T-helper 2 cell (primary cell): ENCODE measurements at places on chromosomes 2 and 18.

- DNase-seq: no peak
These were observed 11.5 kb upstream of the RTN4 start for GRCh38 chr2:55061523-55062344.

DNA sequence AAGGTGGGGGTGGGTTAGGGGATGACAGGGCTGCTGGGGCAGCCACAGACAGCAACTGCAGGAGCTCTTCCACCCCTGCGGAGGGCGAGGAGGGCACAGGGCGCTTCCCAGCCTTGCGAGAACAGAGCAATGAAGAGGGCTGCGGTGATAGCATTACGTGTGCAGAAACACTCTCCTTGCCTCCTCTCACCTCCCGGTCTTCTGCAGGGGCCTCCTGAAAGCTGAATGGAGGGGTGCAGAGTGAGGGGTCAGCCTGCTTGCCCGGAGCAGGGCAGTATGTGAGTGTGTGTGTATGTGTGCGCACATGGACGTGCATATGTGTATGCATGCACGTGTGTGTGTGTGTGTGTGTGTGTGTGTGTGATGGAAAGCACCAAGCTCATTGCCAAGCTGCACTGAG is 29.5 kb upstream of the IL1R2 start:
- DNase-seq: no peak

- DNase-seq: no peak
These were observed 8.6 kb upstream of the ANO7 start for GRCh38 chr2:241179899-241180298.

DNA sequence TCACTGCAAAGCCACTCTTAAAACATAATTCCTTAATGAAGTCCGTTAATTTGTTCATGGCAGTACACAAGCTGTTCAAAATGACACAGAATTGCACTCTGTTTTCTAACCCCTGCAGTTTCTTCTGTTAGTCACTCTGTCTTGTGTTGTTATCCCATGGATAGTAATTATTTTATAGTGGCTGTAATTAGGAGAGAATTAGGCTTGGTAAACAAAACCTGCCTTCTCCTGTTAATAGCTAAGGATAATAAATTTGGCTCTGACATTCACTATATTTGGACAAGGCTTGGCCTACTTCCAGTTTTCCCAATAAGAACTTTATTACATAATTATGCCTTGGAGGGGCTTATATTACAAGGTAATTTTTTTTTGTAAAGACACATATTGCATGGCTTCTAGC is 330.3 kb upstream of the FIGN start:
- no peak for DNase-seq

DNA sequence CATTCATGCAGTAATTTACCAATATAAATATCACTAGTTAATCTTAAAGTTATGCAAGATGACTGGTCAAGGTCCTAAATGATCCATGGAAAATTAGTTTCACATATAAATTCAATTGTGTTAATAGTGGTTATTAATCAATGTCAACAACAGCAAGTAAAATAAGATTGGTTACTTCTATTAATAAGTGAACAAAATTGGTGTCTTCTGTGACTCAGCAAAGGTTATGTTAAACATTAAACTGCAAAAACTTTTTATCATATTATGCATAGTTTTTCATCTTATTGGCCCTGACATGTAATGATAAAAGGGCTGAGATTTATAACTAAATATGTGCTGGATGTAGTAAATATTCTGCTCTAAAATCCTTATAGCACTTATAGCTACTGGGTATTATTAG is 359.0 kb upstream of the UBE2E3 start:
- DNase-seq: no peak

GRCh38 chr2:167271932-167272331 is 383.7 kb downstream of the XIRP2 start:
- DNase-seq: no peak

- DNase-seq: no peak
These were observed 1438.1 kb downstream of the DPP10 start for GRCh38 chr2:115880558-115880957.

DNA sequence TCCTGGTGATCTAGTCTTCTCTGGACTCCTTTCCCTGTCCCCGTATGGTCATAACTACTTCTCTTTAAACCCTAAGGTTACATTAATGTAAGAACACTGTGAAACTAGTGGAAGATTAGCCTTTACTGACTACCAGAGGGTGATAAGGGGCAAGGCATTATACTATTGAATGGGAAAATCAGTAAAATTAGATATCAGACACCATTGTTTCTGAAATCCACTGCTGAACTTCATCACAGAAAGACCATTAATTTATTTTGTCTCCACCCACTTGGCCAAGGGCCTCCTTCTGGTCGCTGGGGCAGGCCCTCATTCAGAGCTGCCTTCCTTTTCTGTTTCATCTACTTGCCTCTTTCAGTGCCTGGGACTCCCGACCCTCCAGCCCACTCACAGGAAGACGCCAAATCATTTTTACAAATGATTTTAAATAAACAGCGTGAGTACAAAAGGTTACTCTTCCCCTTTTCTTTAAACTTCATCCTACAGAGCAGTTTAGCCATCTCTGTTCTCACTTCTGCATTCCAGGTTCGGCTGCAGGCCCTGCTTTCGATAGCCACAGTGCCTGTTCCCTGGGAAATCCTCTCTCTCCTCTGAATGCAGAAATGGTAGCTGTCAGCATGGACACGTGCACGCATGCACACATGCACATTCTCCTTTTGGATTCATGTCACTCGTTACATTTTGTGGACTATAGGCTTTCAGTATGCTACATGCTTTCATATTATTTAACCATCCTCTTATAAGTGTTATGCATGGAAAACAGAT is 70.3 kb upstream of the DOCK10 start:
- no peak for DNase-seq

DNA sequence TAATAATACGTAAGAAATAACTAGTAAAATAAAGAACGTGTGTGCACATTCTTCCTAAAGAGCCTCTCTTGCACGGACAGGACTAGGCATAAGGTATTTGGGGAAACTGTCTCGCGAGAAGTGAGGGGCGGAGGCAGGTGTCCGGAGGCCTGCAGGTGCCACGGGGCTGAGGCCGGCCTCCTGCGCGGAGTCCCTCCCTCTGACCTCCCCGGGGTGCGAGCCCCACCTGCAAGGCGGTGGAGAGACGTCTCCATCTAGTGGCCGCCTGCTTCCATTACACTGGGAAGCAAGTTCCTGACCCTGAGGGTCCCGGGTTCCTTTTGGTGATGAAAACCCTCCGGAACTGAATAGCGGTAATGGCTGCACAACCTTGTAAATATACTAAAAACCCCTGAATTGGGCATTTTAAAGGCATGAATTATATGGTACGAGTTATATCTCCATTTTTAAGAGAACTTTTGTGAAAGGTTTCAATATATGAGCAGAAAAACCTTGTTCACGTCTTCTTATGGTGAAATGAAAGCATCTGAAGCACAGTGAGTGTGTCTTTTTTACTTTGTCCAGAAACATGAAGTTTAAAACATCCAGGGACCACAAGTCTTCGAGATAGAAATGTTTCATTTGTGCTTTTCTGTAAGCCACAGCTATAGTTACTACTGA is 35.5 kb upstream of the CTDP1 start:
- DNase-seq: peak; percentile 49

DNA sequence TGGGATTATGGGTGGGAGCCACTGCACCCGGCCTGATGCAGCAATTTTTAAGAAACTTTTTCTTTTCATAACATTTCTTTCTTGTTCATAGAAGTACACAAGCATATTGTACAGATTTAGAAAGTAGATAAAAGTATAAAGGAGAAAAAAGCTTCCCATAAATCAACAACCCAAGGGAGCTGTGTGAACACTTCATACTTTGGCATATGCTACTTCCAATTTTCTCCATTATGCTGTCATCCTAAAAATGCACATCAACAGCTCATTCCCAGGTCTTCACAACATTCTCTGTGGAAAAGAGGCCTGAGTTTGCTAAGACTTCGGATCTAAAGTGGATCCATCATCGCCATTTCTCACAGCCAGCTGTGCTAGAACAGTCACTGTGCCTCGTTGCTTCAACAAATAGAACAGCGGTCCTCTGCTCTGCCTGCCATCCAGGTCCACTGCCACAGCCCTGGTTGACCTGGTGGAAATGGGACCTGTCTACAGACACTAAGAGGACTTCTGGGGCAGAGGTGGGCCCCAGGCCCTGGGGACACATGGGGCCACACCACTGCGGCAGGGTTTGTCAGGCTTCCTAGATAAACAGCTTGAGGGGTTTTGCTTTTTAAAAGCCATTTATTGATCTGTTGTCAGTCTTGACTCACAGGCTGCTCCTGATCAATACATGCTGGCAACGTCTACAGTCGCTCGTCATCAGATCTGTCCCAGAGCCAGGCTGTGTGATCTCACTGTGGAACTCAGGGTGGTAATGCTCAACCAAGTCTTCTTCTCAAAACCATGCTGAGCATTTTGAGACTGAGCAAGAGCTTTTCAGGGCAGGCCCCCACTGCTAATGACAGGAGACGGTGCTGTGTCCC is 72.7 kb upstream of the MGAT4A start:
- DNase-seq: no peak

DNA sequence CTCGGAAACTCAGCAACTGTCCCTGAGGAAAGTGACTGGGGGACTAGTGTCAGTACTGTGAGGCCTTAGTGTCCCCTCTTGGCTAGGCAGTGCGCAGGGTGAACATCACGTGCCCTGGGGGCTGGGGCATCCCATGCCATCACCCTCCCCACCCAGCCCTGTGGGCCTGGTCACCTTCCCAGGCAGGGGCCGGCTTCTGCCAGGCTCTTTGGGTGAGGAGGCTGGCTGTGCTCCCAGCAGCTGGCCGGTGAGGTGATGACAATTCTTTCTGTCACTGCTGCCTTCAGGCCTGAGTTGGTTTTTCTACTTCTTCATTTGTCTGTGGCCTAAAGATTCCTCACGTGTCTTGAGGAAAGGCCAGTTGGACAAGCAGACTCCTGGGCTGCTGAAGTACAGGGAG is 180.8 kb downstream of the KLHL29 start:
- no peak for DNase-seq

DNA sequence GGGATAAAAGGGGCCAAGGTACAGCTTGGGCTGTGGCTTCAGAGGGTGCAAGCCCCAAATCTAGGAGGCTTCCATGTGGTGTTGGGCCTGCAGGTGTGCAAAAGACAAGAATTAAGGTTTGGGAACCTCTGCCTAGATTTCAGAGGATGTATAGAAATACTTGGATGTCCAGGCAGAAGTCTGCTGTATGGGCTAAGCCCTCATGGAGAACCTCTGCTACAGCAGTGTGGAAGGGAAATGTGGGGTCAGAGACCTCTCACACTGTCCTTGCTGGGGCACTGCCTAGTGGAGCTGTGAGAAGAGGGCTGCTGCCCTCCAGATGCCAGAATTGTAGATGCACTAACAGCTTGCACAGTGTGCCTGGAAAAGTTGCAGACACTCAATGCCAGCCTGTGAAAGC is 880.6 kb upstream of the ID2 start:
- DNase-seq: peak; percentile 32

- no peak for DNase-seq
These were observed 122.4 kb downstream of the KCNH7 start for GRCh38 chr2:162716122-162716521.

- no peak for DNase-seq
These were observed 353.2 kb downstream of the ZEB2 start for GRCh38 chr2:144166743-144167142.

DNA sequence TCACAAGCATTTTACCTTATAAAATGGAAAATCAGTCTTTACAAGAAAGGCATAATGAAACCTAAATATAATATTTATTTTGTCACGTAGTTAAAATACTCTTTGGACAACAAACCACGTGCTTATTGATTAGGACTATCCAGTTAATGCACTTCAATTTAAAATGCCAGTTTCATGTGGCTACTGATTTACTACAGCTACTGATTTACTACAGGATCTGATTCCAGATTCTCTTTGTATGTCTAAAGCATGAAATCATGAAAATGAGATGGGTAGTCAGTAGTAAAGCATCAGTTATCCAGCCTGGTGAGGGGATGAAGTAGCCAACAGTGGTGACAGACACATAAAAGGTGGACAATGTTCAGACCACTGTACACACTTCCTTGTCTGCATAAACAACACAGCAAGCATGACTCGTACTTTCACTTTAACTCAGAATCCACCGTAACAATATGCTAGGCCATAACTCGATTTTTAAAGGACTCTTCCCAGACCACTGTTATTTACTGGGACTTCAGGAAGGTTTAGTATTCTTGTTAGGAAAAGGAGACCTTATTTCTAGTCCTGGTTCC is 24.9 kb downstream of the ACAA2 start:
- no peak for DNase-seq

DNA sequence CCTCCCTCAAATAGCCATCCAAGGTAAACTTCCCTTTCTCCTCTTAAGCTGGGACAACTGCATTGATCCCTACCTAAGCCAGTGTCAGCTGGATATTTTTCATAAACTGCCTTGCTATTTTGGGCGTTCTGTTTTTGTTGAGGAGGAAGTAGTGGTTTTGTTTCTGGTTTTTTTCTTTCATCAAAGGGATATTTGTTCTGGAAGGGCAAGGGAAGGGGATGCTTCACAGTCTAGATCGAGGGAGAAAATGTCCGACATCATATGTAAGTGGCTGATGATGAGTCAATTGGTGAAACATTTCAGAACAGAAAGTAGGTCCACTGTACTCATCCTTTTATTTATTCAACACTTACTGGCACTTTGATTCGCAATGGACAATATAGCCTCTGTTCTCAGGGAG is 31.0 kb downstream of the TANC1 start:
- no peak for DNase-seq
